HT-29 (cell line): ENCODE measurements at places on chromosomes 16 and 17.
A peak's percentile ranks its signal among the peaks of the same experiment; 100 is the strongest.

DNA sequence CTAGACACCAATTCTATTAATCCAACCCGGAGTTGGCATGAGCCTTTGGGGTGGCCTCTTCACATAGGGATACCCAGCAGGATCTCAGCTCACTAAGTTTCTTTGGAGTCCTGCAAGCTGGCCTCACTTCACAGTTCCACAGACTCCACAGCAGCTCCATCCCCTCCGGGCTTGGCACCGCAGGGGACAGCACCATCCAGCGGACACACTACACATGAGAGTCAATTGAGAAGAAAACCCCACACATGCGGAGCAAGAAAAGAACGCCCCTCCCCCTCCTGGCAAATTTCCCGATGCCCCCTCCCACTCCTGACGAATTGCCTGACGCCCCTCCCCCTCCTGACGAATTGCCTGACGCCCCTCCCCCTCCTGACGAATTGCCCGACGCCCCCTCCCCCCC, 31.1 kb downstream of the KLHDC4 start:
- DNase-seq = no peak

DNA sequence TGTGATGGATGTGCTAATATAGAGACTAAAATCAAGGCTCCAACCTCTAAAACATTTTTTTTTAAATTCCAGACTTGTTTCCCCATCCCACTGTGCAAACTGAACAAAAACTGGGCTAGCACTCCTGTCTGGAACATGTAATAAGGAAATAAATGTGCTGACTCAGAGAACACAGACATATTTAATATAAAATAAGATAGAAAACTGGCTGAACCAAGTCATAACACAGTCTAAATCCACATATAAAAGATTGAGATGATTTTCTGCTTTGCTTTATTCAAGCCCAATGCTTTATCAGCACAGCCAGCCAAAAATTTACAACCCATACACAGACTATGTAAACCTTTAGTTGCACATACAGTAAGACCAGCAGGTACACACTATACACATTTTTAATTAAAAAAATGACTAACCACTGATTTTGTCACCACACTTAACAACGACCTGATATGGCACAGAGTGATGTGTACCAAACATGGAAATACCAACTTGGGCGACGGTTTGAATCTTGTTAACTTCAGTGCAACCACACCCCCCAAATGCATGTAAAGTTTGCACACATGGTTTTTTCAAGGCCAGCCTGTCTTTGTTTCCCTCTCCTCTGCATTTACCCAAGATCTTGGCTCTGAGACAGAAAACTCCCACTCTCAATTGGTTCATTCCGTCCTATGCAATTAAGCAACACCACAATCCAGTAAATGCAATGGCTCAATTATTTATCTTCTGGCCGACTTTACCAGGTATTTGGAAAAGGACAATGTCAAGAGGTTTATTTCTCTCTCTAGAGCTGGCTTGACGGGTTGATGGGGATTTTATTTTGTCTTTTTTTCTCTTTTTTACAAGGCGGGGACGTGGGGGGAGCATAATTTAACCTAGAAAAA, 1.2 kb downstream of the STAT3 start:
- DNase-seq = peak; percentile 28

- no peak for DNase-seq
Observed at GRCh38 chr16:87702325-87702811, 63.4 kb downstream of the KLHDC4 start.

DNA sequence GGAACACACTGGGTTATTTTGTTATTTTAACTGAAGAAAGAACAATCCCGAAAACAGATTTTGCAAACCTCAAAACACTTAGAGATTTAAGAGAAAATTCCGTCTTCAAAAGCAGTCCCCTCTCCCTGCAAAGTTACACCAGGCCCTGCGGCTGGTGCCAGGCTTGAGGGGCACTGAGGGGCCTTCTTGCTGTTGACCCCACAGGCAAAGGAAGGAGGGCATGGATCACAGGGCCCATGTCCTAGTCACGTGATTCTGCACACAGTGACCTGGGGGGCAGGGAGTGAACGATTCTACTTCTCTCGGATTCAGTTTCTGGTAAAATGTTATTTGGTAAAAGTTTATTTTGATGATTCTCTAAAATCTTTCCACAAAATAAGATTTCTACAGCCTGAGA, 55.3 kb upstream of the FASN start:
- no peak for DNase-seq
